HL-60 (cell line): ENCODE measurements at places on chromosomes 1 and 21.

DNA sequence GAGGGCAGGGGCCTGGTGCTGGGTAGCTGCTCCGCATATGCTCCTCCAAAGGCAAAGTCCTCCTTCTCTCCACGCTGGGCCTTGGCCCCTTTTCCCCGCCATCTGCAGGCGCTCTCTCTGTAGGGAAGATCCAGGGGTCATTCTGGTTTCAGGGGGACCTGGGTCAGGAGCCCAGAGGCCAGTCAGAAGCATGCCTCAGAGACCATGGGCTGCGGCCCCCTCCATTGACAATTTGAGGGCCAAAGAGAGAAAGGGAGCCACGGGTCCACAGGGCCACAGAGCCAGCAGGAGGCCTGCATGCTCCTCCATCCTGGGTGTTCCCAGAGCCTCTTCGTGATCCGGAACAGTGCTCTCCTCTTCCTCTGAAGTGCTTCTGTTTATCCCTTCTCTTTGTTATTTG, 2.1 kb upstream of the CLDN19 start:
- no peak for DNase-seq

- DNase-seq, result no peak
These were observed 61.1 kb downstream of the OPTC start for GRCh38 chr1:203555076-203555475.

GRCh38 chr1:184708084-184708676, 46.5 kb downstream of the EDEM3 start:
- DNase-seq, result no peak

GRCh38 chr1:109912873-109913272, 2.2 kb downstream of the CSF1 start:
- DNase-seq, result no peak

GRCh38 chr21:35525443-35525842, 476.3 kb upstream of the RUNX1 start:
- DNase-seq, result no peak

GRCh38 chr1:147630022-147630421, 40.3 kb downstream of the ACP6 start:
- no peak for DNase-seq

GRCh38 chr1:107362468-107363140, 221.8 kb downstream of the NTNG1 start:
- no peak for DNase-seq

- DNase-seq, result no peak
These were observed 60.6 kb downstream of the RIPK4 start for GRCh38 chr21:41706263-41706639.

GRCh38 chr1:154607106-154607608, 829 bp downstream of the ADAR start:
- no peak for DNase-seq

DNA sequence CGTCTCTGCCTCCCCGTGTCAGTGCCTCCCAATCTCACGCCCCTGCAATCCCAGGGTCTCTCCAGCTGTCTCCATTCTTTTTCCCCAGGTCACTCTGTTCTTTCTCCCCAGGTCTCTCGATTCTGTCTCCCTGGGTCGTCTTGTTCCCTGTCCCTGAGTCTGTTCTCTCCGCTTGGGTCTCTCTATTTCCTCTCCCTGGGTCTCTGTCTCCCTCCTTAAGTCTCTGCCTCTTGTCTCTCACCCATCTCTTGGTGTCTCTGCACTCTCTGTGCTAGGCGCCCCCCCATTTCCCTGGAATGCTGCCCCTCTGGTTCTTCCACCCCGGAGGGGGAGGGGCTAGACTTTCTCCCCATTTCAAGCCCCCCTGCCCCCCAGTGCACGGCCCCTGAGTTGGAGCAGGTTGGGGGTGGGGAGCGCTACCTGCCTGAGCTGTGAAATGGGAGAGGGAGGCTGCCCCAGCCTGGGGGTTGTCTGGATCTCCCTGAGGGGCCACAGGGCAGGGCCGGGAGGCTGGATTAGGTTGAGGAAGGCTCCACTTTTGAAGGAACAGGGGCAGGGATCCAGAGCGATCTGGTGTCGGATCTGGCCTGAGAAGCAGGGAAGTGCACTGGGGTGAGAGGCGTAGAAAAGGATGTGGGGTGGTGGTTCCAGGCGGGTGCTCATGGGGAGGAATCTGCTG, 1.4 kb downstream of the PTPRF start:
- no peak for DNase-seq

GRCh38 chr1:219317762-219318353, 144.2 kb downstream of the LYPLAL1 start:
- DNase-seq, result no peak

- DNase-seq, result no peak
These were observed 120.5 kb downstream of the IER5 start for GRCh38 chr1:181208967-181209366.

DNA sequence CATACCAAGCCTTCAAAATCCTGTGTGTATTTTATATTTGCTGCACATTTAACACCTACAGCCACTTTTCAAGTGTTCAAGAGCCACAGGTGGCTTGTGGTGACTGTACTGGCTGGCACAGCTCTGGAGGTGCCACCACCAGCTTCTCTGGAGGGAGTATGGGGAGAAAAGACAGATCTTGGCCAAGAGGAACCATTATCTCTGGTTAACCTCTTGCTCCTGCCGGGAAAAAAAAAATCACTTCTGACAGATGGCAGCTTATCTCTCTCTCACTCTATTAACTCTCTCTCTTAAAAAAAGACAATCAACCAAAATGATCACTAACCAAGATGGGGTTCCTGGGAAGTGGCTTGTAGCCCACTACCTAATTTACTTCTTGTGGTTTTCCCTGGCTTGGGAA, 1.2 kb upstream of the RIIAD1 start:
- no peak for DNase-seq

DNA sequence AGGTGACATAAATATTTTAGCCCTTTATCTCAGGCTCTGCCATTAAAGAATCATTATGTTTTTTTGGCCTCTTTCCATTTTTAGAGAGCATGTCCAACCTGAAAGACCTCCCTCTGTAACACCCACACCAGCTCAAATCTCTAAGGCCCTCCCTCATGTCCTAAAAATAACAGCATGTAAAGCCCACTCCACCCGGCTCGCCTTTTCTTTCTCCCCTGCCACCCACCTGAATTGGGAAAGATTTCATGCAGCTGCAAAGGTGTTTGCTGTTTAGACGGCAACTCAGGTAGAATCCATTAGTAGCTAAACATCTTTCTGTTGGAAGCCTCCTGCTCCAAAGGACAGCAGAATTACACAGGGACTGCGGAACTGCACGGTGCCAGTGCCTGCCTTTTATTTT, 79.9 kb downstream of the DMRTA2 start:
- DNase-seq, result no peak

GRCh38 chr1:53321776-53322602, 5.9 kb downstream of the LRP8 start:
- DNase-seq, result no peak

GRCh38 chr1:12309783-12310742, 80.2 kb downstream of the VPS13D start:
- no peak for DNase-seq

DNA sequence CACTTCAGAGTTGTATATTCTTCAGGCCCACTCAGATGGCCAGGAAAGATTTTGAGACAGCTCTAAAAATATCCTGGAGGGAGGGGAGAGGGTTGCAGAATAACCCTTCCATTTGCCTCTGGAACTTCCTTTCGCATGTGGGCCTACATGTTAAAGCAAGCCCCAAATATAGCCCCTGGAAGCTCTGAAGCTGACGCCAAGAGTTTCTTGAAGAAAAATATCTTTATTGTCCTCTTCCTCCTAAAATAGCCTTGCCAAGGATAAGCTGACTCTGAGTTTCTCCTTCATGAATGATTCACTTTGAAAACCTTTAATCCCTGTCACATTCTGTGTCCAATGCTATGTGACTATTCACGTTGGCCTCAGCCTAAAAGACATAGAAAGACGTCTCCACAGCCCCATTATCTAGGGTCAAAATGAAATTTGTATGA, 6.4 kb downstream of the C1orf116 start:
- DNase-seq, result no peak

DNA sequence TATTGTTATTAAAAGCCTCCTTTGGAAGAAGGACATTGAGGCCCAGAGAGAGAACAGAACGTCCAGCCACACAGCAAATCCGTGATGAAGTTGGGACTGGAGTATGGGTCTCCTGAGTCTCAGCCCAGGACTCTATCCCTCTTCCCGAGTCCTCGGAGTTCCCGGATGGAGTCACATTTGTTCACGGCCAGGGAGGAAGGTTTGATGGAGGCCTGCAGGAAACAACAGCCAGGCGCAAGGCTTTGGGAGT, 357 bp upstream of the TXLNA start:
- no peak for DNase-seq

GRCh38 chr1:8633741-8634501, 183.5 kb downstream of the RERE start:
- DNase-seq, result no peak

GRCh38 chr1:84181350-84182005, 37.4 kb downstream of the PRKACB start:
- no peak for DNase-seq

DNA sequence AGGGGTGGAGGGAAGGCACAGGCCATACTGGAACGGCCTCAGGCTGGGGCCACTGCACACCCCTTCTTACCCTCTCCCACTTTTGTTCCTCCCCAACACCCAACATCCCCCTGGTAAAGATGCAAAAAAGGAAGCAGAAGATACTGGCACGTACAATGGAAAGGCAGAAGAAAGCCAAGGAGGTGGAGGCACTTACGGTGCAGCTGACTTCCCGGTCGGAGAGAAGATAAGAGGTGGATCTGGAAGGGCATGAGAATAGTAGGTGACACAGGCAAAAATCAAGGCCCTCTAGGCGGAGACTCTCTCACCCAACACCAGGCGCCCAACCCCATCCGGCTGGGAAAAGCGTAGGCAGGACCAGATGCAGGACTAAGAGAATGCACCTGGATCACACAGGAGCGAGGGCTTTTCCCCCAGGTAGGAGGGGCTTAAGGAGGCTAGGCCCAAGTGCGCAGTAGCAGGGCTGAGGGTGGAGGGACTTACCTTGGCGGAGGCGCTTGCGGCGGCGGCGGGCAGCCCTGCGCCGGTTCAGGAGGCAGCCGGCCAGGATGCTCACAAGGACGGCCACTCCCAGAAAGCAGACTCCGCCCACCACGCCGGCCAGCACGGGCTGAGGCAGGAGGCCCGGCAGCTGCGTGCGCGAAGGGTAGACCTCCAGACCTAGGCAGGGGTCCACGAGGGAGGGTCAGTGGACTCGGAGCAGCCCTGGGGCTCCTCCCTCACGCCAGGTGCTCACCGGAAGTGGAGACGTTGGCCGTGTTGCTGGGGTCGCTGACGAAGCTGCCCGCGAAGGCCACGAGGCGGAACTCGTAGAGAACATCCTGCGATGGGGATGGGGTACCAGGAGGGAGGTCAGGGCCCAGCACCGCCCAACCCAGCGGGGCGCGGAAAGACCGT, 4.1 kb upstream of the TAGLN2 start:
- no peak for DNase-seq

DNA sequence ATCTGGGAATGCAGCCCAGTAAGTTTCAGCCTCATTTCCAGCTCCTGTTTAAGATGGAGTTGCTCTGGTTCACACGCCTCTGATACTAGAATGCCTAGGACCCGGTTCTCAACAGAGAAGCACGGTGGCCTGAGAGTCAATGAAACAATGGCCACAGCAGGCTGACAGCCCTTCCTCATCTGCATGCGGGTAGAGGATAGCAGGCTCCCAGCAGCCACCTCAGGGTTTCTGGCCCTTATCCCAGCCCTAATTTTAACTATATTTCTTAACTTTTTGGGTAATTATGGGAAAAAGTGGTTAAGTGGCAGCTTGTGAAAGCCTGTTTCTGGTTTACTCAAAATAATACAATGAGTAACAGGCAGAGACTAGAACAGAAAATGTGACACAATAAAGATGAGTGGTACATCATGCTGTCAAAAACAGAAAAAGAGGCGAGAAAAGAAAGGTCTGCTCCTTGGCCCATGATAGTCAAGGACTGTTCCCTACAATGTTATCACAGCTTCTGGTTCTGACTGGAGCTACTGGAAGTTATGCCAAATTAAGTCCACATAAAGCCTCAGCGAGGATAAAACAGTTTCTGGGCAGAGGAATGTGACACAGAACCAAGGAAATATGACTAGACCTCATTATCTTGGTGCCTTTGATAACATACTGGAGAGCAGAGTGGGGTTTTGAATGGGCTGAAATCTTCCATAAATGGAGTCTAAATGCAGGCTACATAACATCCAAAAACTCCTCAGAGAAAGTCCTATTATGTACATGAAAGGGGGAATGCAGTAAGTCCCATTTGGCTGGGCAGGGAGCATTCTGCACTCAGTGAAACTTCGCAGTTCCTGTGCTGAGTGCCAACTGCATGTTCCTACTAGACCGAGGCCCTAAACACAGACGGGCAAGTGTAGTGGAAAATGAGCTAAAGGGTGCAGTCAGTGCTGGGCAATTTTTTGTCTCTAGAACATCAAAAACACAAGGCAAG, 92.1 kb downstream of the NIBAN1 start:
- peak; percentile 14 for DNase-seq

GRCh38 chr1:185369786-185370185, 52.7 kb upstream of the IVNS1ABP start:
- no peak for DNase-seq

- DNase-seq, result no peak
These were observed 216.9 kb downstream of the NUF2 start for GRCh38 chr1:163538667-163539066.

DNA sequence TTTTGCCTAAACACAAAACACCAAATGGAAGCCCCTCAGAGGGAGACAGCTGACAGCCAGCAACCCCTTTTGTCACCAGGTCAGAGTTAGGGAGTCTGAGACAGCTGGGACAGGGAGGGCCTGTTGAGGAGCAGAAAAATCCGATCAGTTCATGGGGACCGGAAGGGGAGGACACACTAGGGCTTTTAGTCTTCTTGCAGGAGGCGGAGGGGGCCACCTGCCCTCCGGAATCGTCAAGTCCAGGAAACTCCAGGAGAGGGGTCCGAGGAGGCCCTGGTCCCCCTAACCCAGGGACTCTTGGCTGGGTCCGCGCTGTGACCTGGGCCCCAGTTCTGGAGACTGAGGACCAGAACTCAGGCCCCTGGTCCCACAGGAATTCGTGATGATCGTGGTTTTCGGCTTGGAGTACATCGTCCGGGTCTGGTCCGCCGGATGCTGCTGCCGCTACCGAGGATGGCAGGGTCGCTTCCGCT, 34.2 kb downstream of the KCNQ4 start:
- DNase-seq, result no peak

DNA sequence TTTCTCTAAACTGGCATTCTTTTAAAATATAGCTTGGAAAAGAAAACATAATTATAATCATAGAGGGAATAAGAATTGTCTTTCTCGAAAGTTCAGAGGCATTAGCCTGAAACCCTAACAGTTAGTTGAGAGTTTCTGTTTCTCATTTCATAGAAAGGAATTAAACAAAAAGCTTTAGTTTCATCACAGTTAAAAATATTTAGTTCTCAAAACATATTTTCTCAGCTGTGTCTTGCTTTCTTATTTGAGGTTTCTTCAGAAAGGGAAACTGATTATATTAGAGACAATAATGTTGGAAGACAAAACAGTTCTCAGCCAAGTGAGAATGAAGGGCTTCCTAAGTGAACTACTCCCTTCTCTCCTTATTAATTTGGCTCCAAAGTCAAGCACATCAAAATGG, 75.4 kb upstream of the C1orf105 start:
- DNase-seq, result no peak
